ENCODE measurements at places on chromosomes 5 and 9. TPM values are rescaled to one million over a fixed set of nuclear protein-coding genes. Genes with fewer than 3 reads are reported as not detected.

SPATA24 gene
- 7.1 TPM for total RNA-seq

- no peak for DNase-seq
- no peak overlapping the region for H3K27ac ChIP-seq
- H3K4me3 ChIP-seq, result no peak overlapping the region
- no peaks in the 10 kb centered on the region for H3K36me3 ChIP-seq
Measured at GRCh38 chr9:90815183-90815943, 13.7 kb downstream of the SYK start.

CD274 gene
- not detected for total RNA-seq

DNA sequence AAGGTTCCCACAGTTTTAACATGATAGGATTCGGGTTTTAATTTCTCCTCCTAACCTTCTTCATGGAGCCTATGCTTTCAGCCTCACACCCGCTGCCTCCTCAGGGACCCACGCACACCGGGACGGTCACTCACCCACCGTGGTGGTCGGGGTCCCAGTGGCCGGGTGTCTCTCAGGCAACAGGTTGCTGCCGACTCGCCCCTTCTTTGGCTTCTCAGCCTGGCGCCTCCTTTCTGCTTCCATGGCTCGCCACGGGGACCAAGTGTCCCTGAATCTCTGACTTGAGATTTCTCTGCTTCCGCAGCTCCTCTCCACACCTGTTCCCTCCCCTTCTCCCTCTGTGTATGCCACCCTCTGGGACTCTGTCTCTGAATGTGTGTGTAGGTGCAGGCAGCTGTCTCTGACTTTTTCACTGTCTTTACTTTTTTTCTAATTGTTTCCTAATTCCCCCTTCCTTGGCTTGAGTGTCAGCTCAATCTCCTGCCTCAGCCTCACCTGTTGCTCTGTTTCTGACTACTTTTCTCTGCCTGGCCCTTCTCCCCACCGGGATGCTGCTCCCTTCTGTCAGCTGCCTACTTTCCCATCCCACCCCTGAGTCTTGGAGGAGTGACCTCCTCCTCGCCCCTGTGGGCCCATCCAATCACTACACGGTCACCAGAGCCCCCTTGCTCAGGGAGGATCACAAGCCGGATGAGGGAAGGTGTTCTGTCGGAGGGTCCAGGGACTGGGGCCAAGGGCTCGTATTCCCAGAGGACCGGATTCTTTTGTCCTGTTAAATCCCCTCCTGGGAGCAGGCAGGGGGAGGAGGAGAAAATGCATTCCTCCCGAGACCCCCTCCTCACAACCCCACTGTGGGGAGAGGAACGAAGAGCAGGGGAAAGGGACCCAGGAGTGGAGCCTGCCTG is at the start of gene PROP1:
Gene PROP1, minus strand, starts transcription at position 552 of the 905 bp plus-strand sequence. Its CDS starts 309 bp downstream, at position 243.
- DNase-seq, result no peak
- no peaks in the 10 kb centered on the region for H3K27me3 ChIP-seq
- no peaks in the 10 kb centered on the region for H3K36me3 ChIP-seq
- H3K4me1 ChIP-seq, result peaks cover 6% of the 10 kb centered on the region
- no peak within 1 kb of the TSS for H3K4me3 ChIP-seq

DNA sequence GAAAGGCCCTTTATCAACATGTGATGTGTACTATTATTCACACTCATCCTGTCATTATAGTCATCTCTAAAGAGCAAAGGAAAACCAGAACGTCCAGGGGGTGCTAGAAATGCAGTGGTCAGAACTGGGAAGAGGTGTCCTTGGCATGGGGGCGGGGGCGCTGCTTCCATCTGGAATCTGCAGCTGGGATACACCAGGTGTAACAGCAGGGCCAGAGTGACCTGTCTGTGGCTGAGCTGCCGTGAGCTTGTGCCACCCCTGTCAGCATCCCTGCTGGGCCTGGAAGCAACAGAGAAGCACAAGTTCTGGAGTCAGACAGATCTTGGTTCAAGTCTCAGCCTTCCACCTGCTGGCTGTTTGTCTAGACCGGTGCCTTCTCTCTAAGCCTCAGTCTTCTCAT is 263.3 kb upstream of the MVB12B start:
- no peaks in the 10 kb centered on the region for H3K4me1 ChIP-seq
- no peak for DNase-seq
- H3K27me3 ChIP-seq, result no peaks in the 10 kb centered on the region

- H3K4me3 ChIP-seq, result no peak overlapping the region
- no peaks in the 10 kb centered on the region for H3K27me3 ChIP-seq
- peaks cover 10% of the 10 kb centered on the region for H3K4me1 ChIP-seq
- no peaks in the 10 kb centered on the region for H3K36me3 ChIP-seq
Measured at GRCh38 chr5:6361101-6361500, 17.2 kb downstream of the MED10 start.

GRCh38 chr5:132411304-132412013 is 41.9 kb downstream of the SLC22A5 start:
- no peak overlapping the region for H3K27ac ChIP-seq
- peak overlapping the region; percentile 75 for H3K4me3 ChIP-seq
- no peak for DNase-seq
- no peaks in the 10 kb centered on the region for H3K36me3 ChIP-seq

GRCh38 chr5:156378159-156378558 is 51.2 kb downstream of the SGCD start:
- H3K27ac ChIP-seq, result no peak overlapping the region
- no peaks in the 10 kb centered on the region for H3K36me3 ChIP-seq
- no peak for DNase-seq

FABP6 gene
- total RNA-seq, result 1.7 TPM

GRCh38 chr5:169222934-169223594 is 77.9 kb downstream of the SLIT3 start:
- H3K27ac ChIP-seq, result no peak overlapping the region
- DNase-seq, result peak; percentile 18
- no peaks in the 10 kb centered on the region for H3K36me3 ChIP-seq
- H3K4me3 ChIP-seq, result no peak overlapping the region

Measured in GM23338 (cell line).